ENCODE measurements at places on chromosomes 1 and 21. TPM values are rescaled to one million over a fixed set of nuclear protein-coding genes. Genes with fewer than 3 reads are reported as not detected.
A peak's percentile ranks its signal among the peaks of the same experiment; 100 is the strongest.

DNA sequence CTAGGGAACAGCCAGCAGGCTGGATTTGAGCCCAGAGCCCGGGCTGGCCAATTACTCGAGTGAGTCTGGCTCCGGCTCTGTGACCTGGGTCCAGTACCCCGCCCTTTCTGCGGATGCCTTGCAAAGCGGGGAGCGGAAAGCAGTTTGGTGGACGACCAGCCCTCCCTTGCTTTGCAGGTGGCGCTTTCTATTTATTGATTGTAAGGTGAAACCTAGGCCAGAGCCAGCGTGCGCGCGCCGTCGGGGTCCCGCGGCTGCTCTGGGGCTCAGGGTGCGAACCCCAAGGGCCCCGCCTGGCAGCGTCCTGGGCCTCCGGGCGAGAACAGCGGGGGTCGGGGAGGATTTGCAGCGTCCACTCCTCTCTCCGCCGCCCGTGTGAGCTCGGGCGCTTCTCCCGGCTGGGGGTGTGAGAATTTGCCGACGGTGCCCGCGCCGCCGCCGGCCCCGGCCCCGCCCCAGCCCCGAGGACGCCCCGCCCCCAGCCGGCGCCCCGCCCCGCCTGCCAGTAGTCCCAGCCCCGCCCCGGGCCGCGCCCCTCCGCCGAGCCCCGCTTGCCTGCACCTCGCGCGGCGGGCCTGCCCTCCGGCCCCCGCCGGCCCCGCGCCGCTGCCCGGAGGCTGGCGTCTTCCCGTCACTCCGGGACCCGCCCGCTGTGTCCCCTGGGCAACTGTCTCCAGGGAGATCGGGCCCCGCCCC lies 37.6 kb downstream of the PIK3CD start:
- DNase-seq = peak; percentile 64
- H3K27me3 ChIP-seq = no peaks in the 10 kb centered on the region
- H3K36me3 ChIP-seq = no peaks in the 10 kb centered on the region
- H3K4me1 ChIP-seq = peaks cover 9% of the 10 kb centered on the region
- H3K4me3 ChIP-seq = peak overlapping the region; percentile 86

- H3K36me3 ChIP-seq = no peaks in the 10 kb centered on the region
- DNase-seq = no peak
- H3K4me1 ChIP-seq = no peaks in the 10 kb centered on the region
- no peaks in the 10 kb centered on the region for H3K27me3 ChIP-seq
- H3K27ac ChIP-seq = no peak overlapping the region
Measured at GRCh38 chr21:18142655-18143054, 102.0 kb upstream of the CHODL start.

DNA sequence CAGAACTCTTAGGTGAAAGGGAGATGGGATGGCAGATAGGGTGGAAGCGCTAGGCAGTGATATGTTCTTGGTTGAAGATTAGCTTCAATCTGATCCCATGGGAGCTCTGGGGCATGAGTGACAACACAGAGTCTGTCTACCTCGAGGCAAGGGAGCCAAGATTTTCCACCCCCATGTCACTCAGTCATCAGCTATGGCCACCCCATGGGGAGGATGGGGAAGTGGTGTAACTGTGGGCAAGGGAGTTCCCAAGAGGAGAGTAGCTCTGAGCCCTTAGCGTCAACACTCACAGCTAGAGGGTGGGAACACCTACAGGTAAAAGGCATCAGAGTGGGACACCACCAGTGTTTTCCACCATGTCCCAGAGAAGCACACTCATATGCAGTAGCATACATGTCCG lies 30.3 kb upstream of the C1QA start:
- H3K27me3 ChIP-seq = peaks cover 74% of the 10 kb centered on the region
- no peak for DNase-seq
- H3K36me3 ChIP-seq = no peaks in the 10 kb centered on the region

GRCh38 chr1:231921646-231922345 lies 295.2 kb downstream of the DISC1 start:
- no peaks in the 10 kb centered on the region for H3K36me3 ChIP-seq
- no peak for DNase-seq
- H3K4me3 ChIP-seq = no peak overlapping the region
- peak overlapping the region; percentile 10 for H3K27ac ChIP-seq

- H3K27ac ChIP-seq = no peak overlapping the region
- no peak overlapping the region for H3K4me3 ChIP-seq
- H3K27me3 ChIP-seq = peaks cover 12% of the 10 kb centered on the region
- H3K36me3 ChIP-seq = no peaks in the 10 kb centered on the region
Measured at GRCh38 chr1:247452447-247453039, 5.4 kb downstream of the OR2B11 start.

DNA sequence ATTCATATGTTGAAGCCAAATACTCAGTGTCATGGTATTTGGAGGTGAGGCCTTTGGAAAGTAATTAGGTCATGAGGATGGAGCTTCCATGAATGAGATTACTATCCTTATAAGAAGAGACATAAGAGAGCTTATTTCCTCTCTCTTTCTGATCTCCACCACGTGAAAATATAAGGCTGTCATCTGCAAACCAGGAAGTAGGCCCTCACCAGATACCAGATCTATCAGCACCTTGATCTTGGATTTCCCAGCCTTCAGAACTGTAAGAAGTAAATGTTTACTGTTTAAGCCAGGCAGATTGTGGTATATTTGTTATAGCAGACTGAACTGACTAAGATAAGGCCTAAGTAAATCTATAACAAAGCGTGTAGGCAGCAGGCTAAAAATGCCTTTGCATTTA lies 25.3 kb downstream of the RBM11 start:
- H3K27ac ChIP-seq = no peak overlapping the region
- no peaks in the 10 kb centered on the region for H3K27me3 ChIP-seq
- H3K4me1 ChIP-seq = no peaks in the 10 kb centered on the region
- no peaks in the 10 kb centered on the region for H3K36me3 ChIP-seq
- DNase-seq = no peak

DNA sequence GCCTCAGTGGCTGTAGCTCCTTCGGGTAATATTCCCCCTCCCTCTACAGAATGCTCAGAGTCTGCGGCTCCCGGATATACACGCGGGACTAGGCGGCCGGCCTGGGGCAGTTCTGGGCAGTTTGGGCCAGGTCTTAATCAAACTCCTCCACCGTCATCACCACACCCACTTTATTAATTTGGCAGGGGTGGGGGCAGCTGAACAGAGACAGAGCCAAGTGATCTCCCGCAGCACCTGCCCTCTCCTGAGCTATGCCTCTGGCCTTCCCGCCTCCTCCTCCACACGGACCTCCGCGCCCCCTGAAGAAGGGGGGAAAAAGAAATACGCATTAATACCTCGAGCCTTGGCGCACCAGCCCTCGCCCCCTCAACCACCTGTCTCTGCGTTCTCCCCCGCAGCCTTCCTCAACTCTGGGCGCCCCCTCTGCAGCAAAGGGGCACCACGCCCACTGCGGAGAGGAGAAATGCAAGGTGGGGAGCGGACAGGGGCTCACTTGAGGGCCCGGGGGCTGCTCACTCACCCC lies 42.6 kb downstream of the CD34 start:
- H3K4me3 ChIP-seq = peak overlapping the region; percentile 57
- H3K27me3 ChIP-seq = no peaks in the 10 kb centered on the region
- H3K27ac ChIP-seq = peak overlapping the region; percentile 98
- DNase-seq = peak; percentile 71
- peaks cover 22% of the 10 kb centered on the region for H3K4me1 ChIP-seq

GRCh38 chr1:119115311-119115710 lies 25.1 kb downstream of the WARS2 start:
- H3K27ac ChIP-seq = no peak overlapping the region
- H3K4me1 ChIP-seq = no peaks in the 10 kb centered on the region
- H3K36me3 ChIP-seq = no peaks in the 10 kb centered on the region
- no peaks in the 10 kb centered on the region for H3K27me3 ChIP-seq
- no peak overlapping the region for H3K4me3 ChIP-seq

- no peak for DNase-seq
- no peaks in the 10 kb centered on the region for H3K36me3 ChIP-seq
- no peaks in the 10 kb centered on the region for H3K27me3 ChIP-seq
- H3K4me1 ChIP-seq = peaks cover 3% of the 10 kb centered on the region
Measured at GRCh38 chr1:58818976-58819375, 35.1 kb upstream of the JUN start.

- no peak for DNase-seq
- no peaks in the 10 kb centered on the region for H3K27me3 ChIP-seq
- H3K4me3 ChIP-seq = no peak overlapping the region
- no peaks in the 10 kb centered on the region for H3K4me1 ChIP-seq
- H3K36me3 ChIP-seq = no peaks in the 10 kb centered on the region
Measured at GRCh38 chr21:14688412-14688811, 142.3 kb upstream of the SAMSN1 start.

DNA sequence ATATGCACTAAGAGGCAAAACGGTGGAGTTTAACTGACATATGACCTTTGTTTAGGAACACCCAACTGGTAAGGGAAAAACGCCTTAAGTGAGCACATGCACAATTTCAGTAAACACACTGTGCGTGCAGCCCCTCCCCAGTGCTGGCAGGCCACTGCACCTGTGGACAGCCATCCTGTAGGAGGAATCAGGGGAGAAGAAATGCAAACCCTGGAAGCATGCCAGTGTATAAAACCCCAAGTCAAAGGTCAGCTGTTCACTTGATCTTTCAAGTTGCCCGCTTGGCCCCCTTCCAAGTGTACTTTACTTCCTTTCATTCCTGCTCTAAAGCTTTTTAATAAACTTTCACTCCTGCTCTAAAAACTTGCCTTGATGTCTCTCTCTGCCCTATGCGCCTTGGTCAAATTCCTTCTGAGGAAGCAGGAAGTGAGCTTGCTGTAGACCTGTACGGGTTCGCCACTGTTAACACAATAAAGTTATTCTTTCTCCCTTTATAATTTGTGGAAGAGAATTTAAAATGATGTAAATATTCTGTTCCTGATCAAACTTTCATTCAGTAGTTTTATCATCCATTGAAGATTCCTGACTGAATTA lies 31.8 kb downstream of the USP25 start:
- no peaks in the 10 kb centered on the region for H3K27me3 ChIP-seq
- no peaks in the 10 kb centered on the region for H3K4me1 ChIP-seq
- no peaks in the 10 kb centered on the region for H3K36me3 ChIP-seq
- no peak overlapping the region for H3K4me3 ChIP-seq

GRCh38 chr1:8496473-8496872 lies 178.6 kb downstream of the SLC45A1 start:
- no peaks in the 10 kb centered on the region for H3K4me1 ChIP-seq
- no peak for DNase-seq
- no peaks in the 10 kb centered on the region for H3K36me3 ChIP-seq

DNA sequence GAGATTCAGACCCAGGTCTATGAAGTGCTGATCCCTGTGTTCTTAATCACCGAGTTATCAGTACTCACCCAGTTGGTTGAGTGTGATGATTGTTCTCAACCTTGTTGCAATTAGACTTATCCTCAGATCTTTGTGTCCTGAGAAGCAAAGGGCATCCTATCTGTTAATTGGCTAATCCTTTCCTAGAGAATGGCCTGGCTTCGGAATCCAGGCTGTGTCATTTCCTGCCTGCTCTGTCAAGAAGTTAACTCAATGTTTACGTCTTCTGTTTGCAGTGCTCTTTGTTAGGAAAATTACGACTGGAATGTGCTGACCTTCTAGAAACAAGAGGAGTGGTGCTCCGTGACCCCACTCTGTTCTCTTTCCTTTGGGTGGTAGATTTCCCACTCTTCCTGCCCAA lies 14.7 kb downstream of the GAS5 start:
- no peak for DNase-seq
- no peaks in the 10 kb centered on the region for H3K4me1 ChIP-seq
- H3K36me3 ChIP-seq = peaks cover 3% of the 10 kb centered on the region

GRCh38 chr21:30579346-30579745 lies 10.9 kb downstream of the KRTAP22-2 start:
- H3K36me3 ChIP-seq = no peaks in the 10 kb centered on the region
- no peaks in the 10 kb centered on the region for H3K4me1 ChIP-seq
- H3K27me3 ChIP-seq = no peaks in the 10 kb centered on the region
- H3K27ac ChIP-seq = no peak overlapping the region
- no peak for DNase-seq
- no peak overlapping the region for H3K4me3 ChIP-seq

GRCh38 chr1:69088571-69088970 lies 479.2 kb upstream of the LRRC7 start:
- H3K27ac ChIP-seq = no peak overlapping the region
- DNase-seq = no peak
- H3K4me3 ChIP-seq = no peak overlapping the region
- H3K4me1 ChIP-seq = no peaks in the 10 kb centered on the region

DNA sequence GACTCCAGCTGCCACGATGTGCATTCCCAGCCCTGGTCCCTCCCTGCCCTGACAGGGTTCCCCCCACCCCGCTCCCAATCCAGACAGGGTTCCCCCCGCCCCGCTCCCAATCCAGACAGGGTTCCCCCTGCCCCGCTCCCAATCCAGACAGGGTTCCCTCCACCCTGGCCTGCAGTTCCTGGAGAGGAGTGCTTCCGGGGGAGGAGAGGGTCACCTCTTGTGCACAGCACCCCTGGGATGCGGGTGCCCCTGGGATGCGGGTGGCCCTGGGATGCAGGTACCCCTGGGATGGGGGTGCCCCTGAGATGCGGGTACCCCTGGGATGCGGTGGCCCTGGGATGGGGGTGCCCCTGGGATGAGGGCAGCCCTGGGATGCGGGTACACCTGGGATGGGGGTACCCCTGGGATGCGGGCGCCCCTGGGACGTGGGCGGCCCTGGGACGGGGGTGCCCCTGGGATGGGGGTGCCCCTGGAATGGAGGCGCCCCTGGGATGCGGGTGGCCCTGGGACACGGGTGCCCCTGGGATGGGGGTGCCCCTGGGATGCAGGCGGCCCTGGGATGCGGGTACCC lies 36.7 kb upstream of the SLC19A1 start:
- no peaks in the 10 kb centered on the region for H3K36me3 ChIP-seq
- peak; percentile 49 for DNase-seq
- no peaks in the 10 kb centered on the region for H3K4me1 ChIP-seq
- no peaks in the 10 kb centered on the region for H3K27me3 ChIP-seq

- H3K27me3 ChIP-seq = no peaks in the 10 kb centered on the region
- no peak overlapping the region for H3K27ac ChIP-seq
- no peaks in the 10 kb centered on the region for H3K4me1 ChIP-seq
Measured at GRCh38 chr1:159817276-159818041, 9.2 kb upstream of the SLAMF8 start.

- no peaks in the 10 kb centered on the region for H3K36me3 ChIP-seq
- no peak overlapping the region for H3K4me3 ChIP-seq
- H3K27ac ChIP-seq = no peak overlapping the region
- no peaks in the 10 kb centered on the region for H3K27me3 ChIP-seq
- no peak for DNase-seq
Measured at GRCh38 chr1:244350027-244350426, 101.7 kb downstream of the ADSS2 start.

GRCh38 chr1:243465081-243465480 lies 209.2 kb downstream of the SDCCAG8 start:
- H3K27me3 ChIP-seq = no peaks in the 10 kb centered on the region
- DNase-seq = no peak
- H3K36me3 ChIP-seq = no peaks in the 10 kb centered on the region
- no peak overlapping the region for H3K27ac ChIP-seq

- H3K4me3 ChIP-seq = no peak overlapping the region
- H3K4me1 ChIP-seq = no peaks in the 10 kb centered on the region
- no peak overlapping the region for H3K27ac ChIP-seq
- H3K27me3 ChIP-seq = no peaks in the 10 kb centered on the region
- no peaks in the 10 kb centered on the region for H3K36me3 ChIP-seq
Measured at GRCh38 chr1:159067699-159068621, 8.6 kb downstream of the AIM2 start.

GRCh38 chr1:228920831-228921230 lies 185.6 kb downstream of the RHOU start:
- H3K36me3 ChIP-seq = no peaks in the 10 kb centered on the region
- H3K27me3 ChIP-seq = no peaks in the 10 kb centered on the region
- no peak overlapping the region for H3K4me3 ChIP-seq

Gene OLIG2
- not detected for total RNA-seq

Gene EMC1
- 32.3 TPM for total RNA-seq

Gene KANK4
- 0.66 TPM for total RNA-seq

Gene CSMD2
- 0.33 TPM for total RNA-seq

Gene VSIG8
- total RNA-seq = 0.15 TPM
